Endothelial cell (in vitro differentiated cells): ENCODE measurements at places on chromosomes 4 and X.

DNA sequence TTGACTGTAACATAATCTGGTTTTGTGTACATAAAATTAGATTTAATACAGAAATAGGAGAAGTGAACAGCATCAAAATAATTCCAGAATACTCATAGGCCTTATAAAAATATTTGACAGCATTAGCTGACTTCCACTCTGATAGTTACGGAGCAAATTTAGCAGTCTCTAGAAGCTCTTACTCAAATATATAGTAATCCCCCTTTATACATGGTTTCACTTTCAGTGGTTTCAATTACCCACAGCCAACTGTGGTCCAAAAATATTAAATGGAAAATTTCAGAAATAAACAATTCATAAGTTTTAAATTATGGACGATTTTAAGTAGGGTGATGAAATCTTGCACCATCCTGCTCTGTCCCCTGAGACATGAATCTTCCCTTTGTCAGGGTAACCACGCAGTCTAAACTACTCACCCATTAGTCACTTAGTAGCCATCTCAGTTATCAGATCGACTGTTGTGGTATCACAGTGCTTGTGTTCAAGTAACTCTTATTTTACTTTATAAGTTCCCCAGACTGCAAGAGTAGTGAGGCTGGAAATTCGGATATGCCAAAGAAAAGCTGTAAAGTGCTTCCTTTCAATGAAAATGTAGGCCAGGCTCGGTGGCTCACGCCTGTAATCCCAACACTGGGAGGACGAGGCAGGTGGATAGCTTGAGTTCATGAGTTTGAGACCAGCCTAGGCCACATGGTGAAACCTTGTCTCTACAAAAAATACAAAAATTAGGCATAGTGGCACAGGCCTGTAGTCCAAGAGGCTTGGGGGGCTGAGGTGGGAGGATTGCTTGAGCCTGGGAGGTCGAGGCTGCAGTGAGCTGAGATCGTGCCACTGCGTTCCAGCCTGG is 17.2 kb upstream of the RTL9 start:
- no peak for DNase-seq

DNA sequence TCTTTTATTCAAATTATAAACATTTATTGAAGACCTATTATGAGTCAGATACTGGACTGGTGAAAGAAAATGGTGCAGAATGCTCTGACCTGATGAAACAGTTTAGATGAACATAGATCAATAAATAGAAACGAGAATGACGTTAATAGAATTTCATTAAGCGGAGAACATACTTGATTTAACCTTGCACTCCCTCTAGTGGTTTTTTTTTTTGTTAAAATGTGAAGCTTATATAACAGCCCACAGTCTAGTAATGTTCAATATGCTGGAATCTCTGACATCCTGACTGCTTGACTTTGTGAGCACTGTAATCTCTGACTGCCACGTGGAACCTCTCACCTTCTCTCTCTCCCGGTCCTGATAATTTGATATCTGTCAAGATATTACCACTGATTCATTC is 32.3 kb downstream of the HDAC8 start:
- no peak for DNase-seq

DNA sequence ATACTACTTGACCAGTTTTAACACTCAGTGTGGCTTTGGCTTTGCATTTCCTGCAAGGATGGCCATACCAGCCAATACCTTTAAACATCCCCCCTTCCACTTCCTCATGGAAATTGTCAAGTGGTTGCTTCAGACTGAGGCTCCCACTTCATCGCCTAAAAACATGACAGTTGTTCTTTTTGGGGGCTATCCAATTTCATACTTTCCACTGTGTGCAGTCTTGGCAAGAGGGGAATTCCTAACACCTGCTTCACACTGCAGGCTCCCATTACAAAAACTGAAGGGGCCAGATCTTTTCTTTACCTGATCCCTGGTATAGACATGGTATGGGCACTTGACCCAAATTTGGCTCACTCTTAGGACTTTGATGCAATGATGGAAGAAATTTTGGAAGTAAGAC is 28.5 kb upstream of the TSR2 start:
- DNase-seq, result no peak

DNA sequence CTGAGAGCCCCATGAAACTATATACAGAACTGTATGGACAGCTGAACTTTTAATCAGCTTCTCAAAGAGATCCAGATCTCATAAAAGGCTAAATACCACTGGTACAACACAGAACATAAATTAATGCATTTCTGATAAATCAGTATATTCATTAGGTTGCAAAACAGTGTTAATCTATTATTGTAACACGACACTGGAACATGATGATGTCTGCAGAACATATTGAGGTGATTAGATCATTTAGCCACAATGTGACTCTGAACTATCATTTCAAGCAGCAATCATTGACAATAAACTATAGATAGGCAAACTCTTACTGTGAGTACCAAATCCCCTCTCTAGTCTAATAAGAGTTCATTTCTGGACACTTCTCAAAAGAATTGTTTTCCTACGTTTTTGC is 50.3 kb downstream of the GASK1B start:
- DNase-seq, result no peak

- DNase-seq, result no peak
Observed at GRCh38 chr4:25011135-25011866, 19.4 kb downstream of the LGI2 start.

DNA sequence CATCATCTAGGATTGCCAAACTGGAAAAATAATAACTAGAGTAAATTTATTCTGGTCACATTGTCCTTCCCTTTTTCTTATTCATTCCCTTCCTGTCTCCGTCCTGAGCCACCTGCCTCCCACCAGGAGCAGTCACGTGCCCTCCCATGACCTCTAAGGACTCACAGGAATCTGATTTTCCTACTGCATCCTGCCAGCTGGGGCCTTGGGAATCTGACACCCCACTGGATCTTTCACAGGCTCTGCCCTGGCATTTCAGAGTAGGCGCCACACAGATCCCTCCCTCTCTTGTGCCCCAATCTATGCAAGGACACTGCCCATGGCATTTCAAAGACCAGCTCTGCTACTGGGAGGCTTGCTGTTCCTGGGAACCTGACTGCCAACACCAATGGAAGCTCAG is 520.5 kb downstream of the PPARGC1A start:
- DNase-seq, result no peak

DNA sequence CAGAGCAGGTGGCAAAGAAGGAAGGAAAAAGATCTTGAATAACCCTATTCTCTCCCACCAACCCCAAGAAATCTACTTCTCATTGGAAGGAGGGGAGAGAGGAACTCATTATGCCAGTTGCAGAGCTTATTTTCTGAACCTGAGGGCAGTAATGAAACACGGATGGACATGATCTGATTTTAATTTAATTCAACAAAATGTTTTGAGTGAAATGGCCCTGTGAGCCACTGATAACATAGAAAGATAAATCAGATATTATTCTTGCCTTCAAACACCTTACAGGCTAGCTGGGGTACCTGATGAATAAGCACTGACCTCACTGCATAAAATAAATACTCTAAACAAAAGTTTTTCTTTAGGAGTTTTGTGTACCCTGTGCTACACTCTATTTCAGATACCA is 30.3 kb downstream of the DAPP1 start:
- no peak for DNase-seq

GRCh38 chr4:179352221-179352620 is 1910.0 kb upstream of the AGA start:
- no peak for DNase-seq

DNA sequence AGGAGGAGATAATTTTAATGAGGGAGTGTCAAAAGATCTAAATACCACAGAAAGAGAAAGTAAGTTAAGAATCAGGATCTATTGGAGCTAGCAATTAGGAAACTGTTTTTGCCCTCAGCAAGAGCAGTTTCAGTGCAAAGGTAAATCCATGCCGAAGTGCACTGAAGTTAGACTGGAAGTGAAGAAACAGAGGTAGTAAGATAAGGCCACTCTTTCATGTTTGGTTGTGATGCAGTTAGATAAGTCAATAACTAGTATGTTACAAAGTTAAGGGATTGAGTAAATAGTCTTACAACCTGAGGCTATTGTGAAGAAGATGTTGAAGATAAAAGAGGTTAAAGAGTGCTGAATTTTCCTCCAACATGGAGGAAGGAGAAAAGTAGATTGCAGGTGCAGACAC is 46.7 kb upstream of the UCP1 start:
- no peak for DNase-seq

- no peak for DNase-seq
Observed at GRCh38 chrX:4932790-4933189, 1219.3 kb upstream of the PRKX start.

DNA sequence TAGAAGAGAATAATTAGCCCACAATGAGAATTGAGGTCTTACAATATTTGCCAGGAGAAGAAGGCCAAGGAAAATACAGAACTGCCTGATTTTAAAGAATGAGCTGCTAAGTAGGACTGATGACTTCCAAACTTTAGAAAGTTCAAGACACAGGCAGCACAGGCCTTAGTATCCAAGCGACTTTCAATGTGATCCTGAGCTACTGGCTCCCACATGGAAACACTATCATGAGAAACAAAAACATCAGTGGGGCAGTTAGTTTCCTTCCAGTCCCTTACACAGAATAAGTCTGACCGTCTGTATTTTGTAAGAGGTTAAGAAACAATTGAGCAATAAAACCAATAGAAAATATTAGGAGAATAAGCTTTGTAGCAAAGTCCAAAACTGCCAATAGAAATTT is 251.4 kb downstream of the COL25A1 start:
- no peak for DNase-seq

DNA sequence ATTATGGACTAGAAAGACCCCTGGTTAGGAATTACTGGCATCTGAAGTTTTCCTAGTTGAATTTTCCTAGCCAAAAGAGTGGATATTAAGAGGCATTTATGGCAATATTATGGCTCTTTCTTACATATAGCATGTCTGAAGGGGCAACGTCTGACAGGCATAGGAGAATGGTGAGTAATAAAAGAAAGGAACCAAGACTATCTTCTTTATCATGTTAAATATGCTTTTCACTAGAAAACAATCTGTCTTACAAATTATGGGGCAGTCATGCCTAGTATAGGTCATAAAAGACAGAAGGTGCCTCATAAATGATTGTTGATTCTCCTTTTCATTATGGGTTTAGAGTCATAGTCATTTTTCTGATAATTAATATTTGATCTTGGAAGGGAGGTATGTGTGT is 431.1 kb upstream of the HTR2C start:
- DNase-seq, result no peak

DNA sequence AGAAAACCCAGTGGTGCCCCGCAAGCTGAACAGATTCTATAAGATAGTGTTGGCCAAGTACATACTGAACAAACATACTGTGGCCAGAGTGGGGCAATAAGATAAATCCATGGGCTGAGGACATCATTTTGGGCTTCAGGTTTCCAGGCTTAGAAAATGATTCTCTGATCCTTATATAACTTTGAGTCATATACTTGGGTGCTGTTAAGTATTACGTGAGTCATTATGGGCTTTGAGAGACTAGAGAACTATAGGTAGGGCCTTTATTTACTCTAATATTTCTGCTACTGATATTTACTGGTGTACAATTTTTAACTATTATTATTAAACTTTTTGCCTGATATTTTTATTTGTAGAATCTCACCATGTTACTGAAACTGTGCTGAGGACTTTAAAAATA is 586.1 kb downstream of the CENPC start:
- DNase-seq, result no peak

DNA sequence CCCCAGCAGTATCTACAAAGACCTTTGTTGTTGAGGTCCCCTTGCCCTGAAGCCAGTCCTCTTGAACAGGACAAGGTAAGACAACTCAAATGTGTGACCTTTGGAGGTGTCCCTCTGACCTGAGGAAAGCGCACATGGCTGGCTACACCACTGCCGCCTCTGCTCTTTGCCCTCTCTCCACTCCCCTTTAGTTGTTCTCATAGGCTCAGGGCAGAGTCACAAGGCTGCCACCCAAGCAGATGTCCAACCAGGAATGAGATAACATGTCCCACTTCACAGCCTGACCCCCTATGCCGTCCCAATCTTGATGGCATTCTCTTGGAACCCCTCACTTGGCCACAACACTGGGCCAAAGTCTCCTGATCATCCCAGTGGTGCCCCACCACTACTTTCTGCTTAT is 46.3 kb downstream of the APLN start:
- DNase-seq, result no peak

- no peak for DNase-seq
Observed at GRCh38 chr4:39046249-39046648, 14.0 kb upstream of the TMEM156 start.

GRCh38 chr4:123325241-123325681 is 71.3 kb upstream of the SPRY1 start:
- no peak for DNase-seq

DNA sequence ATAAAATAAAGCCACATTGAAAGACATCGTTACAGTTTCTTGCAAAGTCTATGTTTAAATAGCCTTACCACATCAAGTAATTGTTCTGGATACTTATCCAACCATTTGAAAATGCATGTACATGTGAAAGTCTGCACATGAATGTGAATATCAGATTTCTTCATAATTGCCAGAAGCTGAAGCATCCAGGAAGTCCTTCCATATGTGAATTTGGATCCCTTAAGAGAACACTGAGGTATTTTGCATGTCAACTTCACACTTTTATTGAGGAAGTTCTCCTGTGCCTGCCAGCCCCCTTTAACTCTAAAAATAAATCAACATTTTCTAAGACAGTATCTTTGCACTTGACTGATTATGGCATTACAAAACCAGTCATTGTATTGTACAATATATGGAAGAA is 1103.5 kb upstream of the ADGRL3 start:
- no peak for DNase-seq

DNA sequence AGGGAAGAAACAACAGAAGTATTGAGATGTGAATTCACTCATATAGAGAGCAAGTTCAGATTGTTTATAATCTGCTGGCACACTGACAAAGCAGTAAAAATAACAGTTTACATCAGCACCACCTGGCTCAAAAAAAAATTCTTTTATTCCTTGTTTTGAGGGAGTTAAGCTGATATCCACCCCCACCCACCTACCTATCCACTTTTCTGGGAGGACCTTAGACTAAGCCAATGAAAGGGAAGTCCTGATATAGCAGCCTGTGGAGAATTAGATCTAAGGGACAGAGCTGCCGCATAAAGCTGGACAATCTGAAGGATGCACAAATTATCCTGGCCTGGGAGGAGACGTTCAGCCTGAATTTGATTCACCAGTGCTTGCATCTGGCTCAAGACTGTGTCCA is 264.5 kb downstream of the RCHY1 start:
- no peak for DNase-seq

DNA sequence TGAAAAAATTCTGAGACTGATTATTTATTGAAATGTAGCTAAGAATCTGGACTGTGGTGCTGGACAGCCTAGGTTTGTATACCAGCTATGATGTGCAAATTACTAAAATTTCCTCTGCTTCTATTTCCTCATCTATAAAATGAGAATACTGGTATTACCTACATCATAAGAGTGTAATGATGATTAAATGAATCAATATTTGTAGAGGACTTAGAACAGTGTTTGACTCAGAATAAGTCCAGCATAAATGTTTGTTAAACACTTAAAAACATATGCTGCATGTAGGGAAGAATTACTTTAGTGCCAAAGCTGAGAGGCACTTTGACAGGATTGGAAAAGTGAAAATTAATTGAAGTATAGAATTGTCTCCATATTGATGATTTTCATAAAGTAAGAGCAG is 55.3 kb upstream of the TMPRSS11F start:
- no peak for DNase-seq
